ENCODE measurements at places on chromosomes 12 and 14. TPM values are rescaled to one million over a fixed set of nuclear protein-coding genes. Genes with fewer than 3 reads are reported as not detected.

DNA sequence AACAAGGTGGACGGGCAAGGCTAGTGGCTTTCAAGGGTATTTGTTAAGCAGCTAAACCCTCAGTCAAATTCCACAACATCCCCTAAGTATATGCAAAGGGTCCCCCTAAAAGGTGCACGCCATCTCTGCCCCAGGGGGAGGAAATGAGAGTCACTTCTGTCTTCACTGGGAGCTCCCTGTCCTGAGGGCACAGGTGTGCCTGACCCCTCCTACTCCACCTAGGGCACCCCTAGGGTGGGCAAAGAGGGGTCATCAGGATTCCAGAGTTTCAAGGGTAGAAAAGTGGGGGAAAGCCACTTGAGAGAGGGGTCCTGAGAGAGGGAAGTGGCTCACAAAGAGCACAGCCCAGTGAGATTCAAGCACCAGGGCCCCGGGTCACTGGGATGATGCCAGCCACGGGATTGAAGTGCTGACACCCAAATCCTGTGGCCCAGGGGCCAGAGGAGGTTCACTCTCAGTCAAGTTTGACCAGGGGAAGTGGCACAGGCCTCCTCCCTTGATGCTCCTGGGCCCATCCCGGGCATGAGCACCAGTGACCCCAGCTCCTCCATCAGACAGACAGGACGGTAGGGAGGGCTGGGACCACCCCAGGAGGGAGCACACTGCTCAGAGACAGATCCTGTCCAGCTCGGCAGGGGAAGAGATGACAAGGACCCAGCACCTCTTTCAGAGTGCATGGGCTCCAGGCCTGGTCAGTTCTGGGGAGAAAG, 82.3 kb upstream of the BCL11B start:
- no peak for DNase-seq

Gene GPR65
- 0.64 TPM for total RNA-seq

DNA sequence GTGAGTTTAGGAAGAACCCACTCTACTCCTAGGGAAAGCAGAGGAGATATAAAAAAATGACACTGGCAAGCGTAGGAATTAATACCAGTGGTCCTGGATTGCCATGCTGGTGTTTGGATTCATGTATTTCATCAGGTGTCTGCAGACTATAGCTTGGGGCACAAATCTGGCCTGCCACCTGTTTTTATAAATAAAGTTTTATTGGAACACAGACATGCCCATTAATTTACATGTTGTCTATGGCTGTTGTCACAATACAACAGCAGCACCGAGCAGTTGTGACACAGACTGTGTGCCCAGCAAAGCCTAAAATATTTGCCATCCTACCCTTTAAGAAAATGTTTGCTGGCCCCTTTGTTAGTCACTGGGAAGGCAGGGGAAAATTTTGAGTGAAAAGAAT, 553.2 kb downstream of the VRK1 start:
- DNase-seq = no peak

GRCh38 chr12:84807249-84807648, 105.3 kb downstream of the SLC6A15 start:
- DNase-seq = no peak

DNA sequence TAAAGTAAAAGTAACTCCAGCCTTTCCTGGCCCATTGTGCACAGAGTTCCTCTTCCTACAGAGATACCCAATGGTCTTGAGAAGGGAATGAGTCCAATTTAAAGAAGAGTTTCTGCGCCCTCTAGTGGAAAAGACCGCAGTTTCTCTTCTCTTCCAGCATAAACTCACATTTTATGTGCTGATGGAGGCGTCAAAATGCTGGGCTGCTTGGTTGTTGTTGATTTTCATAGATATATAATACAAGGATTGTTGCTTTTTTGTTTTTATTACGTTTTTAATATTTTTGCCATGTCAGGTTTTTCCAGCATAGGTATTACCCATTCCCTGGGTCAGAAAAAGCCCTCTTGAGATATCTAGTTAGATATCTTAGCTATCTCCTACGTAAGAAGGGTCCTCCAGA, 356.9 kb upstream of the STXBP6 start:
- peak; percentile 65 for DNase-seq

DNA sequence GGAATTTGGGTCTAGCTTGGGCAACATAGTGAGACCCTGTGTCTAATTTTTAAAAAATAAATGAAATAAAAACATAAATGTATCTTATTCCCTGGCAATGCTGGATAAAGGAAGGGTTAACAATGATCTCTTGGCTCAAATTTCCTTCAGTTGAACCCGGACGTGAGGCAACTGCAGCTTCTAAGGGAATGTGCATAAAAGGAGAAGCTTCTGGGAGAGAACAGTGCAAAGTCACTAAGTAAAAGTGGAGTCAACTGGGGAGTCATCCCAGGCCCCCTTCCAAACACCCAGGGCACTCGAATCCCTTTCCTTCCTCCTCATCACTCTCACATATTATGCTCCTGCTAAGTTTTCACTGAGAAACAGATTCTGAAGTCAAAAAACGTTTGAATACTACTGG, 147.3 kb downstream of the PPM1H start:
- DNase-seq = no peak

- DNase-seq = no peak
Measured at GRCh38 chr14:33933386-33933933, 17.4 kb downstream of the EGLN3 start.

DNA sequence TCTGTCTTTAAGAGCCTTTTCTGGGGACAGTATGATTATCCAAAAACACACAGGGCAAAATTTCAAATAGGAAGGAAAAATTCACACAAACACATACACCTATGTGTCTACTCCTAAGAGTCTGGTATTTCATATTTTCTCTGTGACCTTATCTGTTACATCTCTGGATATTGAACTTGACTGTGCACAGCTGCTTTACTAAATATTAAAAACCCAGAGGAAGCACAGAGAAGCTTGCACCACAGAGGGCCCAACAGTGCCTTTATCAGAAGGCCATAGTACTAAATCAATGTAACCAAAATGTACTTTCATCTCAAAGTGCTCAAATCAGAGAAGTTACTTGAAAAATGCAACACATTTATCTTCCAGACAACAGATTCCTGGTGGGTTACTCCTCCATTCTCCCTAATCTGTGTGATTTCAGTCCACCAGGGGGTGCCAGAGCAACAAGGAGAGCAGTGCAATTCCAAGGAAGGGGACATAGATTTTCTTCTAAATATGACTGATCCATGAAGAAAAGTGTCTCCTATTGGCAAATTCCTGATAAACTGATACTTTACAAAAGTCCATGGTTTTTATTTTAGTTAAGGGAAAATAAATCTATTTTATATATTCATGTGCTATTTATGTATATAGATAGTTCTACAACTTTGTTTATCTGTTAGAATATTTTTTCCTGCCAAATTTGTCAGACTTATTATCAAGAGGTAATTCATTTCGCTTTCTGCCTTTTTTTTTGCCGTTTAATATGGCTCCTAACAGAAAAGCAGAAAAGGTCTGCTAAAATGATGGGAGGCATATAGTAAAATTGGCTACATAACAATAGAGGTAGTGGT, 617.6 kb downstream of the LRFN5 start:
- DNase-seq = peak; percentile 85

DNA sequence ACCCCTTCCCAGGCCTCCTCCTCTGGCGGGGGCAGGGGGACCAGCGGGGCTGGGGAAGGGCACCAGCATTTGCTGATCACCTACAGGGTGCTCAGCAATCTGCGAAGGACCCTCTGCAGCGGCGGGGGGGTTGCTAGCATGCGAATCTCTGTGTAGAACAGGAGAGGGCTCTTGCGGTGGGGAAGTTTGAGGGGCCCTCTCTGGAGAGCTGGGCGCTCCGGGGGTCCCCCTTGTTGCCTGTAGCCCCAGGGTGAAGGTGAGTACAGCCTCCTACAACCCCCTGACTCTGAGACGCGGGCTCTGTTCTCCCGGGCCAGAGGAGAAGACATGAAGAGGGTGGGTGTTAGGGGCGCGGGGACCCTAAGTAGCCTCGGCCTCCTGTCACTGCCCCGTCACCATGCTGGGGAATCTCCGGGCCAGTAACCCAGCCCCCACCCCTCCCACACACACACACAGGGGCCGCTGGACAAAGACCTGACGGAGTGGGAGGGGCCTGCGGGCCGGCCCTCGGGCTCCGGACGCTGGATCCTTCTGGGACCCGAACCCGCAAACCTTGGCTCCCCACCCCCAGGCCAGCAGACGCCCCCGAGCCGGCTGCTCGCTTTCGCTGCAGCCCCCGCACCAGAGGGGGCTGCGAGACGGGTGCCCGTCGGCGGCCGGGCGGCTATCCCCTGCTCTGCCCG, 734 bp downstream of the FIGNL2 start:
- DNase-seq = peak; percentile 60

Gene MMAB
- 41.6 TPM for total RNA-seq

DNA sequence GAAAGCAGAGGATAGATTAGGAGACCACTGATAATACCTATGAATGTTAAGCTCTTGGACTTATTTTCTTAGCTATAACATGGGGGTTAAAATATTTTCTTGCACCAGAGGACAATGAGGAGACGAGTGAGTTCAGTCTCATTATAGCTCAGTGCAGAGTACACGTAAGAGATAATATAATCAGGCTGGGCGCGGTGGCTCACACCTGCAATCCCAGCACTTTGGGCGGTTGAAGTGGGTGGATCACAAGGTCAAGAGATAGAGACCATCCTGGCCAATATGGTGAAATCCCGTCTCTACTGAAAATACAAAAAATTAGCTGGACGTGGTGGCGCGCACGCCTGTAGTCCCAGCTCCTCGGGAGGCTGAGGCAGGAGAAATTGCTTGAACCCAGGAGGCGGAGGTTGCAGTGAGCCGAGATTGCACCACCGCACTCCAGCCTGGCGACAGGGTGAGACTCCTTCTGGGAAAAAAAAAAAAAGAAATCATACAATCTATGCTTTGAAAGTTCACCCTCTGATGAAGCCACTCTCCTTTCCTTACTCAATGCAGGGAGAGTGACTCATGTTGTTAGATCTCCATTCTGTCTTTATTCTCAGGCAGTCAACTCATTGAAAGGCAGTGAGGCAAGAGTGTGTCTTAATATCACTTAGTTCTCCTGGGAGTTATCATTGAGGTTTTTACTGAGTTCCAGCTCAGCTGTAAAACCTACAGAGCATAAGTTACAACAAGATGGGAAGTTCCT, 134.2 kb downstream of the SYNE2 start:
- DNase-seq = no peak

Gene HSPA2
- 9.4 TPM for total RNA-seq

GRCh38 chr12:53124352-53124723, 21.1 kb downstream of the SOAT2 start:
- DNase-seq = no peak

- no peak for DNase-seq
Measured at GRCh38 chr14:94593376-94593748, 12.1 kb downstream of the SERPINA5 start.

DNA sequence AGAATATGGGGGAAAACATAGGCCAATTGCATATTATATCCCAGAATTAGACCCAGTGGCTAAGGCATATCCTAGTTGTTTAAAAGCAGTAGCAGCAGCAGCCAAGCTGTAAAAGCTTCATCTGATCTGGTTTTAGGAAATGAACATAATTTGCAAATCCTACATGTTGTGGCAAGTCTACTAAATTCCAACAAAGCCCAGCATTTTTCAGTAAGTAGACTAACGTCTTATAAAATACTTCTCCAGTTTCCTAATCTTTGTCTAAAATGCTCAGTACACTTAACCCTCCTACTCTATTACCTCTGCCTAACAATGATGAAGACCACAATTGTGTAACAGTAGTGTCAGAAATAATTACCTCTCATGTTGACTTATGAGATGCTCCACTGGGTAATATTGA, 70.9 kb upstream of the RERGL start:
- no peak for DNase-seq

Gene OR6J1
- total RNA-seq = not detected

GRCh38 chr12:109923481-109924245, 23.6 kb downstream of the TCHP start:
- no peak for DNase-seq

Gene MRPL52
- 126 TPM for total RNA-seq

Gene RGS6
- total RNA-seq = 15.7 TPM

Gene KERA
- not detected for total RNA-seq

DNA sequence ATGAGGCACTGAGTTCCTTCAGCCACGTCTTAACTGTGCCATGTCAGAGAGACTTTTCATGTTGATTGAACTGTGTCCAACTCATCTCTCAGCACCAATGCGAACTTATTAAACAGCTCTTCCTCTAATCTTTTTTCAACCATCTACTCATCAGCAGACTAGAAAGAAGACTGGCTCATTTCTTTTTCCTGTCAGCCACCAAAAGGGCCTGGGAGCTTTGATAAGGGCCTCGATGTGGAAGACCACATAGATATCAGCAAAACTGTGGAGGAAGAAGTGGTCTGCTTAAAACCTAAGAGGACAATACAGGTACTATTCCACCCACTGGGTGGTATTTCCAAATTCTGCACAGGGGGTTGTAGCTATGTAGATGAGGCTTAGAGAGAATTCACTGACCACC, 3.6 kb upstream of the PLXNC1 start:
- DNase-seq = no peak

DNA sequence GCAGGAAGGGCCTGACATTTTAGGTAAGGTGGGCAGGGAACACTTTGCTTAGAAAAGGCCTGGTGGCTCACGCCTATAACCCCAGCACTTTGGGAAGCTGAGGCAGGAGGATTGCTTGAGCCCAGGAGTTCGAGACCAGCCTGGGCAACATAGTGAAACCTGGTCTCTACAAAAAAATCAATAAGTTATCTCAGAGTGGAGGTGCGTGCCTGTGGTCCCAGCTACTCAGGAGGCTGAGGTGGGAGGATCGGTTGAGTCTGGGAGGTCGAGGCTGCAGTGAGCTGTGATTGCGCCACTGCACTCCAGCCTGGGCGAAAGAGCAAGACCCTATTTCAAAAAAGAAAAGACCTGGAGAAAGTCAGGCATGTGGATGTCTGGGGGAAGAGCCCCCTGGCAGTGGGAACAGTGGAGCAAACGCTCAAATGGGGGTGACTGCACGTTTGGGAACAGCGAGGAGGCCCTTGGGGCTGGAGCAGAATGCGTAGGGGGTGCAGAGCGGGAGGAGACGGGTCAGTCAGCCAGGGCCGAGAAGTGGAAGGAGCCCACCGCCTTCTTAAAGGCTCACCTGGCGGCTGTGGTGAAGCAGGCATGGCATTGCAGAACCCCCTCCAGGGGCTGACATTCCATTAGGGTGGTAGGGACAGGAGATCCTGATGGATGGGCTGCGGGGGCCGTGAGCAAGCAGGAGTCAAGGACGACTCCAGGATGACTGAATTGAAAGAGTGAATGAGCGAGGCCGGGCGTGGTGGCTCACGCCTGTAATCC, 6.2 kb upstream of the KIF26A start:
- no peak for DNase-seq

Gene IAPP
- not detected for total RNA-seq

GRCh38 chr12:102005256-102005655, 56.5 kb downstream of the WASHC3 start:
- DNase-seq = no peak

DNA sequence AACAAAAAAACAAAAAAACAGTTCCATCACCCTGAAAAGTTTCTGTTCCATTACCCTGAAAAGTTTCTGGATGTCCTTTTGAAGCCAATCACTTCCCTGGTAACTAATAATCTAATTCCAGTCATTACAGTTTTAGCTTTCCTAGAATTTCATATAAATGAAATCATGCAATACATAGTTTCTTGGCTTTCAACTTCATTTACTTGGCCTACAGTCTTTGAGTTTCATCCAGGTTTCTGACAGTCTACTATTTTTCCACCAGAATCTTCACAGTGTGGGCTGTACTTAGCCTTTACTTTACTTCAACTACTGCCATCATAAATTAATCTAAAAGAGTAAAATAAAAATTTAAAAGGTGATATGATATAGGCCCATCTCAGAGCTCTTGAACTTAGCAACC, 55.5 kb downstream of the RPS6KA5 start:
- no peak for DNase-seq

Data from endothelial cell (in vitro differentiated cells).